HT-29 (cell line): ENCODE measurements at places on chromosomes 2 and 18.

GRCh38 chr2:176885001-176885643 lies 327.5 kb upstream of the HNRNPA3 start:
- no peak for DNase-seq

- no peak for DNase-seq
Measured at GRCh38 chr2:17934721-17935120, 56.3 kb downstream of the KCNS3 start.

DNA sequence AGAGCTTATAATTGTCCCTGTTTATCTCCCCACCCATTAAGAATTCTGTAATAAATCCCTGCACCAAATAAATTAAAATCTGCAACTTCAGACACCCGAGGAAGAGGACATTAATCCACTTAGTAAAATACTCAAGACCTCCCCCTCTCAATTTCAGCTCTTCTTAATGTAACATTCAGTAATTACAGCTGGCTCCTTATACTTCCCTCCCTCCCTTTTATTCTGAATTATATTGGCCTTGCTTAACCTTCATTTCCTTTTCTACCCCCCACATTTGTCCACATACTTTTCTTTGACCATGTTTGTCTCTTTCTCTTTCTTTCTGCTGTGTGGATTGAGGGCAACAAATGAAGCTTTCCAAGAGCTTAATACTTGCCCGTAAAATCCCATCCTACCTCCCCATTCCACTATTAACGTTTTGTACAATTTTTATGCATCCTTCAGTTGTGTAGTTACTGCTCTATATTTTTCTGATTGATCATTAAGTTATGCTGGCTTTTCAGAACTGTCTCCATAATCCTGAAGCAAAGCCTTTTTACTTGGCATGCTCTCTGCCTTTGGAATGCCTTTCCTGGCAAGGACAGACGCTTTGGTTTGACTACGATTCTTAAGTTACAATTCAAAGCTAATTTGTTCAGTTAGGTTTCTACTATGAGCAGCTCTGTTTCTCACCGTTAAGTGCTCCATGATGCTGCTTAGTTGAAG lies 580.1 kb downstream of the ZEB2 start:
- no peak for DNase-seq

DNA sequence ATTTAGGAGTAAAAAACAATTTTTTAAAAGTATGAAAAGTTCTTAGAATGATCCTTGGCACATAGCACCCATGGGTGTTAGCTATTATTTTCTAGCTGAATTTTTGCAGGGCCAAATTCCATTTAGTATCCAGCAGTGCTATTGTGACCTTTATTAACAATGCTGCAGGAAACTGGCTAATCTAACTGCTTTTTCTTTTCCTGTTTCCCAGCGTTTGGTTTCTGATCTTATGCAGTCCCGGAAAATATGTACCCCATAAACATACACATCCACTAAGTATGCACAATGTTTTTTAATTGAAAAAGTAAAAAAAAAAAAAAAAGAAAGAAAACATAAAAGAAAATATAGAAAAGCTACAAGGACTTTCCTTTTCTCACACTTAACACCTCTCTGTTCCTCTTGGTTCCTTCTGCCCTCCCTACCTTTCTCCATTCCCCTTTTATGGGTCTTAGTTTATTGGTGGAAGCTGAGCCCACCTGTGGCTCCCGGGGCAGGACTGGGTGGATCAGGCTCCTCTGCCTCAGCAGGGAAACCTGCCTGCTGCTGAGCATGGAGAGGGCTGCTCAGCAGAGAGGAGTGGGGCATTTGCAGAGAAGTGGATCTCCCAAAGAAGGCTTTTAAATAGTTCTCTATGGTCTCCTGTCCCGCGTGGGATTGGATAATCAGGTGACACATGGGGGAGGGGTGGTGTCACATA lies 9.3 kb upstream of the SLC16A14 start:
- no peak for DNase-seq

- DNase-seq, result no peak
Measured at GRCh38 chr18:31497404-31497835, 557 bp upstream of the DSG2 start.

DNA sequence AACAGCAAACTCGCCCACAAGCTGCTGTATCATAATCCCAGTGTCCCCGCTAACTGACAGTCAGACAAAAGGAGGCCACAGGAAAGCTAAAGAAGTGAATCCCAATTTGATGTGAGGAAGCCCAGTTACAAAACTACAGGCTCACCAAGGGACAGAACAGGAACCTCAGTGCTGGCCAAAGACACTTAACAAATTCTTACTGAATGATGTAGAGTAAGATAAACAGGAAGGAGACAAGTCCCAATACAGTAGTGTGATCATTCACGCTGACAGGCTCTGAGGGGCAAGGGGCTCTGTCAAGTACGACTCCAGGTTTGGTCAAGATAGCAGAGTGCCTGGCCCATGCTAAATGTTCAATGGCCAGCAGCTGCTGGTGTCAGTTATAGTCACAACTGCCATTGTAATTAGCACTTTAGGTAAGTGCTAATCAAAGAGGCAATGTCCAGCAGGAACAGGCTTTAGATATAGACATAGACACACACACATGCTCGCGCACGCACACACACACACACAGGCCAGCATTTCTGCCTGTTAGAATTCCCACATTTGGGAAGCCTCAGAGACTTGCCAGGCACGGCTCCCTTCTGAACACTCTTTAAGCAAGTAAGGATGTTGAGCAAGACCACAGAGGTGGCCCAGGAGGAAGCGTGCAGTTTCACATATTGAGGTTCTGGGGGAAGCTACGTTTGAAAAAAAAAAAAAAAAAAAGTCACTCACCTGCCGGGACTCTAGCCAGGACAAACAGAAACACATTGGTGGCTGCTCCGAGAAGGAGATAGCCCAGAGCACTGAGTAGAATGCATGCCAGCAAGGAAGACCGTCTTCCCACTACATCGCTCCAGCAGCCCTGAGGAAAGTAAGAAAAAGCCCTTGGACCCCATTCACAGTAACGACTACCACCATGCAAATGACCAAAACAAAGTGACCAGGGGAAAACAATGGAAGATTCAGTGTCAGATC lies 35.4 kb upstream of the TMEM182 start:
- DNase-seq, result no peak

GRCh38 chr2:55923091-55923981 lies at the start of gene EFEMP1:
EFEMP1 (minus strand) TSS chr2:55923782; CDS start chr2:55922440, 1,342 bp downstream.
- DNase-seq, result no peak

DNA sequence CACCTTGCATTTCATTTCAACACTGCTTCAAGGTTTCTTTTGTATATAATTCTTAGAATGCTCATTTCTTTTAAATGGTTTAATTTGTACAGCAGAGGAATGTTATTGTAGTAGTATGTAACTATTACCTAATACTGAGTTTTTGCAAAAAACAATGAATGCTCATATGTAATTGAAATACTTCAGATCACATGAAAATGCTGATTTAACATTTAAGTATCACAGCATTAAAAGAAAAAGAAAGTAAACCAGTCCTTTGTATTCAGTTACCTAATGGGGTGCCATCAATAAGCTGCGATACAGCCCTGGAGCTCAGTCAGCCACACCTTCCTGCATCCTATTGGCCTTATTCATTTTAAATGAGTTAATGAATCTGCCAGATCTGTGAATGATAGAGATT lies 45.3 kb upstream of the ITM2C start:
- DNase-seq, result no peak

- no peak for DNase-seq
Measured at GRCh38 chr2:119010336-119010735, 68.3 kb downstream of the MARCO start.

GRCh38 chr2:29314816-29315571 lies 199.8 kb downstream of the CLIP4 start:
- DNase-seq, result no peak

DNA sequence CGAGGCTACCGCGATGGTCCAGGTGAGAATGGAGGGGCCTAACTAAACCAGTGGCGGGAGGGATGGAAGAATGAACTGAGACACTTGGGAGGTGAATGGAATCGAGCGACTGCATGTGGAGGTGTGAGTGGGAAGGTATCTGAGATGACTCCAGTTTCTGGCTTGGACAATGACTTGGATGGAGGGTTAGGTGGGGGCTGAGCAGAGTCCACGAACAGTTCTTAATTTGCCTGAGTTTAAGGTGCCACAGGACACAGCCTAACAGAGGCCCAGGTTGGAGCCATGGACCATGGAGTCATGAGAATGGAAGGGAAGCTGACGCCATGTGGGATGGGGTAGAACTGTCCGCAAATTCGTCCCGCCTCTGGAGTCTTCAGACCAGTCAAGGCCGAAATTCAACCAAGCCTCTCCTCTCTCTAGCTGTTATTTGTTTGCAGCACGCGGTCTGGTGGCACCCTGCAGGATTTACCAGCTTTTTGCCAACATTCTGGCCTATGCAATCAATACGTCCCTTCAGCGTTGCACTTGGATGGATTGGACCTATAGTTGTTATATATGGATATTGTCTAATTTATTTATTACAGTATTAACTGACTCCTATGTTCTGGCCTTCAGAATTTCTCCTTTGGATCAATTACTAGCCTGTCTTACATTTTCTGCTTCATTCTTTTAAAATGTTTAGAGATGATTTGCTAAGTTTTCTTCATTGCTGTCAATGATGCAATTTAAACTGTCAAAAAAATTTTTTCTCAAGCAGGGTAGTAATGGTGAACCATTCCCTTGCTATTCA lies 940 bp upstream of the BOLA3 start:
- no peak for DNase-seq

- no peak for DNase-seq
Measured at GRCh38 chr2:186595219-186595618, 5.4 kb downstream of the ITGAV start.

DNA sequence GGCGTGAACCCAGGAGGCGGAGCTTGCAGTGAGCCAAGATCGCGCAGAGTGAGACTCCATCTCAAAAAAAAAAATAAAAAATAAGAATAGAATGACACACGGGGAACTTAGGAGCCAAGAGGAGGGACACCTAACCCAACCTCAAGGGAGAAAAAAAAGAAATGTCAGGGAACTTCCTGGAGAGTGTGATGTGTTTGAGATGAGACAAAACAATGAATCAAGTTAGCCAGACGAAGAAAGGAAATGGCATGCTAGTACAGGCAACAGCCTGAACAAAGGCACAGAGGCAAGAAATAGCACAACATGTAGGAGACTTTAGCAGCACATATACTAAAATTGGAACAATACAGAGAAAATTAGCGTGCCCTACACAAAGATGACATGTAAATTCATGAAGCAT lies 36.7 kb upstream of the PAPOLG start:
- DNase-seq, result no peak

DNA sequence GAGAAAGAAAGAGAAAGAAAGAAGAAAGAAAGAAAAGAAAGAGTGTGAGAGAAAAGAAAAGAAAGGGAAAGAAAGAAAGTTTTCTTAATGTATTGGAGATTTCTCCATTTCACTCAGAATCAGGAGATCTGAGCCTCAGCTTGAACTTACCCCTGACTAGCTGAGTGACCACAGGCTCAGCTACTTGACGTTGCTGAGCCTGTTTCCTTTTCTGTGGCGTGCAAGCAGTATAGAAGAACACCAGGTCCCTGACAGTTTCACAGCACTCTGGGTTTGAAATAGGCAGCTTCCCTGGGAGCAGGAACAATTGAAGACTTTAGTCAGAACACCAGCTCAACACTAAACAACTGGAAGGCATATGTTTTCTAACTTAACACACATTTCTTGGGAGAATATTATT lies 44.7 kb downstream of the MARCO start:
- DNase-seq, result no peak

DNA sequence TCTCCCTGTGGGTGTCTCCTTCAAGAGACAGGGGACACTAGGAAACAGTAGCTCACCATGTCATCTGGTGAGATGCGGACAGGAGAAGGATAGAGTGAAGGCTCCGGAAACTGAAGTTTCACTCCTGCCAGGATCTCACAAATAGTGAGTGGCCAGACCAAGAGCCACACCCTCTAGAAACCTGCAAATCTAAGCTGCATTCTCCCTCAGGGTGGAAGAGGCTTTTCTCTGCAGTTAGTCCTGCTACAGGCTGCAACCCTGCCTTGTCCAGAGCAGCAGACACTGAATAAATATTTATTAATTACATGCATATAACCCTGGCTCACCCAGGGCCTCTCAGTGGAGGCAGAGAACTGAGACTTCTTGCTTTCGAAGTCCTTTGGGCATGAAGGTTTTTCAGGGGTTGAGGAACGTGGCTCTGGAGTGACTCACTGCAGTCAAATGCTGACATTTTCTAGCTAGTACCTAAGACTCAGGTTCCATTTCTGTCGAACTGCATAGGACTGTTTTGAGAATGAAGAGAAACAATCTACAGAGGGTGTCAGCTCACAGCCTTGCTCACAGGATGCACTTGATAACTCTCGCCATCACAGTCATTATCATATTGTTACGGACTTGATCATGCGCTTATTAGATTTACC lies 87.3 kb downstream of the ACTR2 start:
- no peak for DNase-seq

DNA sequence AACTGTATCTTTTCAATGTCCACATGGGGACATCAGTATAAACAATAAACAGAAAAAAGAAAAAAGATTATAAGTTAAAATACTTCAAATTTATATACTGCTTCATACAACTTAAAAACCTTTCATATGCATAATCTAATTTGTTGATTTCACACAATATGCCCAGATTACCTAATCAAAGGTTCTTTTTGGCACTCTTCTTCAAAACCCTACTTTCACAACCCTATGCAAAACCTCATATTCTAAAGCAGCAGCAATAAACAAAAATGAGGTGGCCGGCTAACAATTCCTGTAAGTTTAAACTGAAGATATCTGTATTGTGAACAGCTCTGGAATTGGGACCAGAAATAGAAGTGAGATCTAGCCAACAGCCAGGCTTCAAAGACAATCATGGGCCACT lies 28.6 kb downstream of the STK17B start:
- DNase-seq, result no peak

DNA sequence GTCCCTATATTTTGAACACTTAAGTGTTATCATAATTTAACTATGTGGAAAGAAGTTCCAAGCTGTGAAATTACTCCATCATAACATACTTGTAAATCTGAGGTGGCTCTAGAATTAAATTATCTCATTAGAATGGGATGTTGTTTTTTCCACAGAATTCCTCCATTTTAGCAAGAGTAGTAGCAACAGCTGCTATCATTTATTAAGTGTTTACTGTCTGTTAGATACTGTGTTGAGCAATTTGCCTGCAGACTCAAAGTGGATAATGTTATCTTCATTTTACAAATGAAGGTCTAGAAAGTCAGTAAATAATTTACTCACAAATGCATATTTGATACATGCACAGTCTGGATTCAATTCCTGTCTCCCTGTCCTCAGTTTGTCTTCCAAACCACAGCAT lies 504.8 kb upstream of the NRP2 start:
- no peak for DNase-seq

DNA sequence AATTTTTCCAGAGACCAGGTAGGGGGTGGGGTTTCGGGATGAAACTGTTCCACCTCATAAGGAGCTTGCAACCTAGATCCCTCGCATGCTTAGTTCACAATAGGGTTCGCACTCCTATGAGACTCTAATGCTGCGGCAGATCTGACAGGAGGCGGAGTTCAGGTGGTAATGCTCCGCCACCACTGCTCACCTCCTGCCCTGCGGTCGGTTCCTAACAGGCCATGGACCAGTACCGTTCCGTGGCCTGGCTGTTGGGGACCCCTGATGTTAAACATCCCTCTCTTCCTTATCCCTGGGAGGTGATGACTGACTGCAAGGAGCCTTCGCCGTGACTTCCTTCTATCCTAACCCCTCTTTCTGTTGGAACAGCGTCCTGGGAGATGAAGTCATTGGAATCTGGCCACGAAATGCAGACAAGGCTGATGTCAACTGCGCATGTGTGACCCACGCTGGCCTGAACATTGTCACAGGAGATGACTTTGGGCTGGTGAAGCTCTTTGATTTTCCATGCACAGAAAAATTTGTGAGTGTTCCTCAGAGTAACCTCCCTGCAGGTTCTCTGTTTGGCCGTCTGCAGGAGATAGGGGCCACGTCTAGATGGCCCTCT lies 82.4 kb downstream of the RTN4 start:
- no peak for DNase-seq
